SK-N-SH (cell line): ENCODE measurements at places on chromosomes 3 and 15.

GRCh38 chr15:76674883-76675282, 230.3 kb downstream of the SCAPER start:
- H3K4me3 ChIP-seq, result no peak overlapping the region
- H3K27me3 ChIP-seq, result no peaks in the 10 kb centered on the region
- H3K4me1 ChIP-seq, result peaks cover 6% of the 10 kb centered on the region; the same call in 1 of the 2 replicates
- no peaks in the 10 kb centered on the region for H3K36me3 ChIP-seq
- no peak for DNase-seq

- peaks cover 25% of the 10 kb centered on the region; the same call in 1 of the 2 replicates for H3K4me1 ChIP-seq
- H3K4me3 ChIP-seq, result no peak overlapping the region
- peaks cover 46% of the 10 kb centered on the region for H3K36me3 ChIP-seq
- H3K27me3 ChIP-seq, result no peaks in the 10 kb centered on the region
These were observed 152.6 kb downstream of the GREM1 start for GRCh38 chr15:32870240-32871033.

DNA sequence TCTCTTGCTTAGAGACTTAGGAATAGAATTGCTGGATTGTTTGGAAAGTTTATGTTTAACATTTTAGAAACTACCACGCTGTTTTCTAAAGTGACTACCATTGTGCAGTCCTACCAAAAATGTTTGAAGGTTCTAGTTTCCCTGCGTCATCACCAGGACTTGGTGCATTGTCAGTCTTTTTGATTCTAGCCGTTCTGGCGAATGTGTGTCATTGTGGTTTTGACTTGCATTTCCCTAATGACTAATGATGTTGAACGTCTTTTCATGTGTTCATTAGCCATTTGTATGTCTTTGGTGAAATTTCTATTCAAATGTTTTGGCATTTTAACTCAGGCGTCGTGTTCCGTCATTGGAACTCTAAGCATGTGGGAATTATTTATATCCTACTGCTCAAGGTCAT, 58.0 kb downstream of the CHD2 start:
- peaks cover 82% of the 10 kb centered on the region for H3K36me3 ChIP-seq
- no peaks in the 10 kb centered on the region for H3K27me3 ChIP-seq
- no peak overlapping the region for H3K27ac ChIP-seq
- no peaks in the 10 kb centered on the region for H3K4me1 ChIP-seq

DNA sequence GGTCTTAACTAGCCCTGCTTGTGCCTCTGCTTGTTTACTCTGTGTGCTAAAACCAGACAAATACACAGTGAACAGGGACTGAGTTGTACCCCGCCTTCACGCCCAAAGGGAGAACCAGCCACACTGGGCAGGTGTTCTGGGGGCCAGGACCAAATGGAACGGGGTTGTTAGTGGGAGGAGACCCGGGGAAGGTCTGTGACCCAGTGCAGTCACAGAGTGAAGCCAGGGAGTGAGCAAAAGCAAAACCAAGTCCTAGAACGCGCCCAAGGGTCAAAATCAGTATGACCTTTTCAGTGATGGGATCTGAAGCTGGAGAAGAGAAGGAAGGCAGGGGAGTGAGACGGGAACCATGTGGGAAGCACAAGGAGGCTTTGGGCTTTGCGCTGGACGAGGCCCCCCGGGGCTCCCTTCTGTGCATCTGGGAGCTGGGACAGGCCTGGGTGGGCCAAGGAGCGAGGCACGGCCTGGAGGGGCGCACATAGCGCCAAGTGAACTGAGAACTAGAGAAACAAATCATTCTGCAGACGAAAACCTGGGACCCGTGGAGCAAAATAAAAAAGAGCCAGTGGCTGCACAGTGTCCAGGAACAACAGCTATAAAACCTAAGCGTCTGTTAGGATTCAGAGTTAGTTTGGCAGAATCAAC, 78.3 kb upstream of the ALDH1A3 start:
- peaks cover 10% of the 10 kb centered on the region; the same call in 1 of the 2 replicates for H3K4me1 ChIP-seq
- no peak overlapping the region for H3K4me3 ChIP-seq
- no peaks in the 10 kb centered on the region for H3K27me3 ChIP-seq
- no peak for DNase-seq
- H3K36me3 ChIP-seq, result no peaks in the 10 kb centered on the region
- H3K27ac ChIP-seq, result no peak overlapping the region; the same call in 1 of the 2 replicates

DNA sequence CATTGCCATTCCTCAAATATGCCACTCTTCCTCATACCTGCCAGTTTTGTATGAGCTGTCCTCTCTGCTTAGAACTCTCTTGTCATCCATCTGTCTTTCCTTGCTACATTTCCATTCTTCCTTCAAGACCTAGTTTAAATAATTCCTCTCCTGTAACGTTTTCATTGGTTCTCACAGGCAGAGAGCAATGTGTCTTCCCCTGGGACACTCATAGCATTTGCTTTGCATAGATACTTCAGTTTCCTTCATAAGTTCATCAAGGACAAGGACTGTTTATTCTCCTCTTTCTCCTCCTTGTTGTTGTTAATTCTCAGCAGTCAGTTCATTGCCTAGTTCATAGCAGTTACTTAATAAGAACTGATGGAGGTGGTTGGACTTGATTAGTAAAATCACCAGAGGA, 10.5 kb downstream of the NR2C2 start:
- peaks cover 5% of the 10 kb centered on the region; the same call in 1 of the 2 replicates for H3K4me1 ChIP-seq
- no peaks in the 10 kb centered on the region for H3K27me3 ChIP-seq
- H3K4me3 ChIP-seq, result no peak overlapping the region
- no peak for DNase-seq
- peaks cover 21% of the 10 kb centered on the region for H3K36me3 ChIP-seq

DNA sequence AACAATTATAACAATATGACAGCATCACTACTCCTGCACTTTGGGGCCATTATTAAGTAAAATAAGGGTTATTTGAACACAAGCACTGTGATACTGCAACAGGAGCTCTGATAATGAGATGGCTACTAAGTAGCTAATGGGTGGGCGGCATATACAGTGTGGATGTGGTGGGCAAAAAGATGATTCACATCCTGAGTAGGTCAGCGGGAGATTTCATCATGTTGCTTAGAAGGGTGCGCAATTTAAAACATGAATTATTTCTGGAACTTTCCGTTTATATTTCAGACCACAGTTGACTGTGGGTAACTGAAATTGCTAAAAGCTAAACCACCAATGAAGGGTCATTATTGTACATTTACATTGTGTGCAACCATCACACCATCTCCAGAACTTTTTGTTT, 42.3 kb downstream of the FBXO22 start:
- H3K36me3 ChIP-seq, result peaks cover 2% of the 10 kb centered on the region
- H3K27ac ChIP-seq, result no peak overlapping the region
- H3K4me1 ChIP-seq, result no peaks in the 10 kb centered on the region
- H3K27me3 ChIP-seq, result no peaks in the 10 kb centered on the region
- H3K4me3 ChIP-seq, result no peak overlapping the region

GRCh38 chr3:167718582-167718981, 16.1 kb downstream of the PDCD10 start:
- DNase-seq, result no peak
- H3K4me3 ChIP-seq, result no peak overlapping the region
- no peak overlapping the region for H3K27ac ChIP-seq
- no peaks in the 10 kb centered on the region for H3K27me3 ChIP-seq

- H3K4me1 ChIP-seq, result peaks cover 37% of the 10 kb centered on the region
- H3K36me3 ChIP-seq, result no peaks in the 10 kb centered on the region
- H3K4me3 ChIP-seq, result no peak overlapping the region
- DNase-seq, result no peak
These were observed 8.3 kb downstream of the ISLR2 start for GRCh38 chr15:74138642-74139041.

- no peak overlapping the region for H3K27ac ChIP-seq
- no peaks in the 10 kb centered on the region for H3K27me3 ChIP-seq
- no peaks in the 10 kb centered on the region for H3K4me1 ChIP-seq
- no peak overlapping the region for H3K4me3 ChIP-seq
- no peak for DNase-seq
These were observed 704.2 kb downstream of the OTOL1 start for GRCh38 chr3:162200836-162201235.

GRCh38 chr15:34716111-34716510, 38.7 kb downstream of the GJD2 start:
- H3K36me3 ChIP-seq, result no peaks in the 10 kb centered on the region
- no peak overlapping the region for H3K4me3 ChIP-seq
- H3K4me1 ChIP-seq, result no peaks in the 10 kb centered on the region; the same call in 1 of the 2 replicates
- no peak overlapping the region for H3K27ac ChIP-seq

- H3K4me1 ChIP-seq, result no peaks in the 10 kb centered on the region
- H3K27ac ChIP-seq, result no peak overlapping the region
- no peak for DNase-seq
These were observed 19.6 kb upstream of the OR5K4 start for GRCh38 chr3:98333989-98334606.

DNA sequence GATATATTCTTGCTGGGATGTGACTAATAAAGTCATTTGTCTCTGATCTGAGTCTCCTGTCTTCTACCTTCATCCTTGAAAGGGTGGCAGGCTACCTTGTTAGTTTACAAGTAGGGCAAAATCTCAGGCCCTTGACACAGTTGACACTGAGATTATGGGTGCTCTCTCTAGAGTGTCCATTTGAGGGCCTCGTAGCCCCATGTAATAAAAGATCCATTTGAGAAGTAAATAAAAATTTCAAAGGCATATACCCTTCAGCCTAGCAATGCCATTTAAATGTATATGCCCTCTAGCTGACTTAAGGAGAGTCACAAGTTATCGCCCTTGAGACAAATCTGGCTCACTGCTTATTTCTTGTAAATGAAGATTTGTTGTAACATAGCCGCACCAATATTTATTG, 98.6 kb downstream of the TCF12 start:
- peak; percentile 5 for DNase-seq
- H3K27me3 ChIP-seq, result no peaks in the 10 kb centered on the region
- no peak overlapping the region for H3K4me3 ChIP-seq
- H3K36me3 ChIP-seq, result peaks cover 6% of the 10 kb centered on the region
- peaks cover 34% of the 10 kb centered on the region; the same call in 1 of the 2 replicates for H3K4me1 ChIP-seq
- H3K27ac ChIP-seq, result no peak overlapping the region

GRCh38 chr15:29864501-29864900, 42.2 kb upstream of the TJP1 start:
- no peaks in the 10 kb centered on the region for H3K36me3 ChIP-seq
- no peak overlapping the region for H3K4me3 ChIP-seq
- H3K4me1 ChIP-seq, result peaks cover 2% of the 10 kb centered on the region; the same call in 1 of the 2 replicates
- no peak for DNase-seq
- H3K27ac ChIP-seq, result no peak overlapping the region

GRCh38 chr3:39810647-39811161, 1.3 kb downstream of the MYRIP start:
- H3K4me3 ChIP-seq, result peak overlapping the region; percentile 76
- no peak for DNase-seq
- H3K27me3 ChIP-seq, result peaks cover 16% of the 10 kb centered on the region

GRCh38 chr15:81362790-81363189, 11.2 kb downstream of the TMC3 start:
- no peak for DNase-seq
- H3K27ac ChIP-seq, result no peak overlapping the region
- H3K4me3 ChIP-seq, result no peak overlapping the region

DNA sequence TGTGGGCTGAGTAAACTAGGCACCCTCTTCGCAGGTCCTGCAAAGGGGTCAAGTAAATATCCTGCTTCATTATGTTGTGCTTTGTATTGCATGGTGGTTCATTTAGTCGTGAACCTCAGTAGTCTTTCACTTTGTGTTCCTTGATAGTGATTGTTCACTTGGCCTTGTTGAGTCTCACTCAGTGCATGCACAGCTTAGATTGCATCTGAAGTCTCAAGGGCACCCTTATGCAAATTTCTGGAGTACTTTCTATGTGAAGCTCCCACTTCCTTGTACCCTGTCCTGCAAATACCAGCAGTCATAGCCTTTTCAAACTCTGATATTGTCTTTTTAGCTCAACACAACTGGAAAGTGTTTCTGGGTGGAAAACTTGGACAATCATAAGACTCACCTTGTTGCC, 519.2 kb downstream of the NAALADL2 start:
- no peak for DNase-seq
- H3K27me3 ChIP-seq, result no peaks in the 10 kb centered on the region
- no peaks in the 10 kb centered on the region for H3K4me1 ChIP-seq

DNA sequence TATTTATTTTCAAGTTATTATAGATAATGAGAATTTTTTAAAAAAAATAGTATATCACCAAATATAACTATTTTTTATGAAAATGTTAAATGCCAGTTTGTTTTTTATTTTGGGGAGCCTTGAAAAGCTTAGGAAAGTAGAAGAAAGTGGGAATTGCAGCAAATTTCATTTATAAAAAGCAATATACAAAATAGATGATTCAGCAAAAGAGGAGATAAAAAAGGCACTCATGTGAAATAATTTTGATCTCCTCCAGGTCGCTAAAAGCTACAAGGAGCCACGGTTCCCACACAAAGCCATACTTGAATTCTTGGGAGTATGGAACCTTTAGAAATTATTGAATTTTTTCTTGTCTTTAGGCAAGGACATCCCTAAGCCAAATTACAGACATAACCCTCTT, 625.0 kb upstream of the SGO1 start:
- no peaks in the 10 kb centered on the region for H3K4me1 ChIP-seq
- no peaks in the 10 kb centered on the region for H3K36me3 ChIP-seq
- DNase-seq, result no peak
- no peaks in the 10 kb centered on the region for H3K27me3 ChIP-seq
- H3K4me3 ChIP-seq, result no peak overlapping the region

GRCh38 chr3:36906504-36907149, 38.2 kb downstream of the TRANK1 start:
- H3K36me3 ChIP-seq, result no peaks in the 10 kb centered on the region
- no peak for DNase-seq
- H3K4me1 ChIP-seq, result peaks cover 6% of the 10 kb centered on the region; the same call in 1 of the 2 replicates

- H3K4me3 ChIP-seq, result no peak overlapping the region
- DNase-seq, result peak; percentile 39
These were observed 16.4 kb downstream of the KLF13 start for GRCh38 chr15:31342781-31343626.

GRCh38 chr3:152834776-152835600, at the start of gene P2RY1:
P2RY1 (plus strand) TSS chr3:152835131; CDS start chr3:152835783, 652 bp downstream.
- H3K4me3 ChIP-seq, result peak within 1 kb of the TSS; percentile 48
- H3K4me1 ChIP-seq, result no peaks in the 10 kb centered on the region
- peak; percentile 70 for DNase-seq
- peaks cover 47% of the 10 kb centered on the region; the same call in 1 of the 2 replicates for H3K27me3 ChIP-seq
- H3K36me3 ChIP-seq, result no peaks in the 10 kb centered on the region

DNA sequence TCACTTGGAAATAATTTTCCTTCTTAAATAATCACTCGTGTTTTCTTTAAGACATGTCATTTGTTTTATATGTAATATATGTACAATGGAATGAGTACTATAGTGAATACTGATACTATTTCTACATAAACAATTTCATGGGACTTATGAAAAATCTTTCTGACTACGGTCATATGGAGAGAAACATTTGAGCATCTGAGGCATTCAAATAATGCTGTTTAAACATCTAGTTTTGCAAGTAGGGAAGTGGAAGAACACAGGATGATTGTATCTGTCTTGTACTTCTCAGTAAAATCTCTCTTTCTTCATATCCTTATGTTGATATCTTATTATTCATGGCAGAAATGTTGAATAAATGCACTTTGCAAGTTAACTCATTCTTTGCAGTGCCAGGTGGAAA, 599.5 kb upstream of the KCNMB2 start:
- no peak overlapping the region for H3K4me3 ChIP-seq
- H3K27ac ChIP-seq, result no peak overlapping the region
- H3K36me3 ChIP-seq, result no peaks in the 10 kb centered on the region
- H3K4me1 ChIP-seq, result peaks cover 30% of the 10 kb centered on the region; the same call in 1 of the 2 replicates

- H3K4me3 ChIP-seq, result no peak overlapping the region
- peaks cover 8% of the 10 kb centered on the region for H3K36me3 ChIP-seq
- no peaks in the 10 kb centered on the region for H3K4me1 ChIP-seq
- no peaks in the 10 kb centered on the region for H3K27me3 ChIP-seq
These were observed 17.2 kb downstream of the ARRDC4 start for GRCh38 chr15:97977734-97978133.

GRCh38 chr3:47452453-47453215, 23.1 kb downstream of the SCAP start:
- DNase-seq, result no peak
- H3K27me3 ChIP-seq, result no peaks in the 10 kb centered on the region
- H3K36me3 ChIP-seq, result no peaks in the 10 kb centered on the region
- H3K4me1 ChIP-seq, result no peaks in the 10 kb centered on the region
- no peak overlapping the region for H3K27ac ChIP-seq
- H3K4me3 ChIP-seq, result no peak overlapping the region
